HEK293T (cell line): ENCODE measurements at places on chromosomes 6 and 20.
A peak's percentile ranks its signal among the peaks of the same experiment; 100 is the strongest.

DNA sequence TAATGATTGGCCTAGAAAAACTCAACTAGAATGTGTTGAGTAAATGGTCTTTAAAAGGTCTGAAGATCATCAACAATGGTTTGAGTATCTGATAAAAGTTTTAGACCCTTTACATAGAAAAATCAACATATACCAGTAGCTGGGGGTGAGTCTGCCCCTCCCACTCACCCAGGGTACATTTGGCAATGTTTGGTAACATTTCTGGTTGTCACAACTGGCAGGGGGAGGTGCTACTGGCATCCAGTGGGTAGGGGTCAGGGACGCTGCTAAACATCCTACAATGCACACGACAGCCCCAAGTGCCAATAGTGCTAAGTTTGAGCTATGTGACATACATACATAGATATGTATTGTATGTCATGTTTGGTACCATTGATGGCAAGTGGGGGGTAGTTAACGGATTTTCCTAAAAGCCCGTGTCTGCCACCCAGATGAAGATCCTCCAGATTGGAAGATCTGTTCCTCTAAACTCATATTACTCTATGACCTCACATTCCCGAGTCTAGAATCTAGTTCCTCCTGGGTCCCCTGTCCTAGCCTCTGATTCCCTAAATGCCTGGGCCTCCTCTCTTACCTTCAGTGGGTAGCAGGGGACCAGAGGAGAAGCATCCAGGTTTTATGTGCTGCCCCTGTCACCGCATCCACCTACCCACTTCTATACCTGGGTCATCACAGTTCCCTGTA is 2.5 kb upstream of the MMP9 start:
- no peak for DNase-seq

DNA sequence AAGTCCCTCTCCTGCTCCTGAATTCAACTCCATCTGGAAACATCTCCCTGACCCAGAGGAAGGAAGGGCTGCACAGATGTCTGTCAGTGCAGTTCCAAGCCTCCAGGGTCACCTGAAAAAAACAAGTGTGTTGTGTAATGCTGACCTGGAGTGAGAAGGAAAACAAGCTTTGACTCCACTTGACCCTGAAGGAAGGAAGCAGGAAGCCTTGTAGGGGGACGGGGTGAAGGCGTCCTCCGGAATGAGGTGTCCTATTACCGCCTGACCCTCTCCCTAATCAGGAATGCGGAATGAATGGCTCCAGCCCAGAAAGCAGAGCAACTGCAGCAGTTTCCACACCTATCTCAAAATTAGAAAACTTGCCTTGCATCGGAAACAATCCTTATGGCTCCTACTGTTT is 13.9 kb upstream of the ADGRF5 start:
- no peak for DNase-seq

DNA sequence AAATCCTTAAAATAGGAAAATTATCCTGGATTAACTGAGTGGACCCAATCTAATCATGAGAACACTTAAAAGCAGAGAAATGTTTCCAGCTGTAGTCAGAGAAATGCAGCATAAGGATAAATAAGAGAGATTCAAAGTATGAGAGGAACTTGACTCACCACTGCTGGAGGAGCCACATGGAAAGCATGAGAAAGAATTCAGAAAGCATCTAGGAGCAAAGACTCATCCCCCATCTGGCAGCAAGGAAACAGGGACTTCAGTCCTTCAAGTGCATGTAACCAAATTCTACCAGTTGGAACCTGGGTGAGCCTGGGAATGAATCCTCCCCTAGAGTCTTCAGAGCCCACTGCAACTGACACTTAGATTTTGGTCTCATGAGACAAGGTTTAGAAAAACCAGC is 33.7 kb downstream of the RNF146 start:
- no peak for DNase-seq

DNA sequence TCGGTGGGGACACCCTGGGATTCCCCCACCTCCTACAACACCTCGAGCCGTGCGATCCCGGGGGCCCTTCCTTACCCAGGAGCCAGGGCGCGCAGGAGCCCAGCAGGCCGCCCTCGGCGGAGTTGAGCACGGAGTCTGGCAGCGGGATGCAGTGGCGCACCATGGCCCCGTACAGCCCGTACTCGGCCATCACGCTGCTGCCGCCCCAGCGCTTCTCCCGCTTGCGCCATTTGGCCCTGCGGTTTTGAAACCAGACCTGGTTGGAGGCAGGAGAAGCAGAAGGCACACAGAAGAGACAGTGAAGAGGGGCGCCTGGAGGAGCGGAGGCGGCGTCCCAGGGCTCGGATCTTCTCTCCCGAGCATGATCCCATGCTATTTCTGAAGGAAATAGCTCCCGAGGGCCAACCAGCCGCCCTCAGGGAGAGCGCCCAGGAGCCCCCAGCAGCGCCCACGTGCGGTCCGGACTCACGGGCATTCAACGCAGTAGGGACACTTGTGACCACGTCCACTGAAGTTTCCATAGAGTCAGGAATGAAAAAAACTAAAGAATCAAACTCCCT is 4.3 kb downstream of the VSX1 start:
- no peak for DNase-seq

DNA sequence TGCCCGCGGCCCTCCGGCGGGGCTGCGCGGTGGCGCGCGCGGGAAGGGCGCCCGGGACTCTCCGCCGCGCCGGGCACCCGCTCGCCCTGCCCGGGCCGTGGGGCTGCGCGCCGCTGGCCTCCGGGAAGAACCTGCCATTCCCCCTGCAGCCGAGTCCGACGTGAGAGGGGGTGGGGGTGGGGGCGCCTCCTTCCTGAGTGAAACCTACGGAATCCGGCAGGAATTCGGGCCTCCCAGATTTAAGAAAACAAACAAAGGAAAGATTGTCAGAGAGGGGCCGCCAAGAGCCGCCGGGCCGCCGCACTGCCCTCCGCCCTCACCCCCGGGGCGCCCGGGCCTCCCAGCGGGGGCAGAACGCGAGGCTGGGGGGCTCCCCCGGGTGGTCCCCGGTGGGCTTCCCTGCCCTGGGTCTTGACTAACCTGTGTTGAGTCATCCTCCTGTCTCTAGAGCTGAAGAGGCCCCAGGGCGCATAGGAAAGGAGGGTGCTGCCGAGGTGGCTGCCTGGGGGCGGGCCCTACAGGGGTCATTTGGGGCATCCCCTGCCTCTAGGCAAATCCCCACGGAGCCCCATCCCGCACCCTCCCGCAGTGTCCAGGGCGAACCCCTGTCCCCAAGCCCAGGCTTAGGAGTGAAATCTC is 42.2 kb upstream of the FOXP4 start:
- DNase-seq, result peak; percentile 50

DNA sequence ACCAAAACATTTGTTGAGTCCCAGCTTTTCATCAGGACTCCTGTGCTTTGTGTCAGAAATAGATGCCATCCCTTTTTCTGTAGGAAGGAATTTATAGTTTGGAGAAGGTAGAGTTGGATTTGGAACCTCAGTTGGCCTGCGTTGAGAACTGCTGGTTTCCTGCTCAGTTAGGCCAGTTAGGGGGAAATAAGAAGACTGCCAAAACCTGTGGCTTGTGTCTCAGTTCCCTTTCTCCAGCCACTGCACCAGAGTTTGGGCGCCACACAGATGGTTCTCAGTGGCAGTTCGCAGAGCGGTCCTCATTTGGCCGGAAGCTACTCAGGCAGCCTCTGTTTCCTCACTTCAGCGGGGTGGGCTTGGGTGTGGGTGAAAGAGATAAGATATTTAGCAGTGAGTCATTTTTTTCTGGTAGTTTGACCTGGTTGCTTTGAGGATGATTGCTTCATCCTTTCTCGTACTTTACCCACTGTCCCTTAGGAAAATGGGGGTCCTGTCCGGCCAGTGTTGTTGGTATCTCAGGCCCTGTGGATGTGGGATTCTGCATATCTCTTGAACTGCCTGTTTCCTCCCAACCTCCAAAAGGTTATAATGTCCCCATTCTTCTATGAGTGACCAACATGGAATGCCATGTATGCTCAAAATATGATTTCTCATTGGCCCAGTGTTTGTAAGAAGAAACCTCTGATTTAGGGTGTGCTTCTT is 53.7 kb downstream of the JARID2 start:
- no peak for DNase-seq
